ENCODE measurements at places on chromosomes 1 and 21. TPM values are rescaled to one million over a fixed set of nuclear protein-coding genes. Genes with fewer than 3 reads are reported as not detected.

The SLC6A17 gene
- total RNA-seq: 0.16 TPM

The OR2W3 gene
- not detected for total RNA-seq

The TMPRSS15 gene
- total RNA-seq: not detected

GRCh38 chr1:232174306-232174705, 455.6 kb downstream of the SIPA1L2 start:
- no peak for DNase-seq

DNA sequence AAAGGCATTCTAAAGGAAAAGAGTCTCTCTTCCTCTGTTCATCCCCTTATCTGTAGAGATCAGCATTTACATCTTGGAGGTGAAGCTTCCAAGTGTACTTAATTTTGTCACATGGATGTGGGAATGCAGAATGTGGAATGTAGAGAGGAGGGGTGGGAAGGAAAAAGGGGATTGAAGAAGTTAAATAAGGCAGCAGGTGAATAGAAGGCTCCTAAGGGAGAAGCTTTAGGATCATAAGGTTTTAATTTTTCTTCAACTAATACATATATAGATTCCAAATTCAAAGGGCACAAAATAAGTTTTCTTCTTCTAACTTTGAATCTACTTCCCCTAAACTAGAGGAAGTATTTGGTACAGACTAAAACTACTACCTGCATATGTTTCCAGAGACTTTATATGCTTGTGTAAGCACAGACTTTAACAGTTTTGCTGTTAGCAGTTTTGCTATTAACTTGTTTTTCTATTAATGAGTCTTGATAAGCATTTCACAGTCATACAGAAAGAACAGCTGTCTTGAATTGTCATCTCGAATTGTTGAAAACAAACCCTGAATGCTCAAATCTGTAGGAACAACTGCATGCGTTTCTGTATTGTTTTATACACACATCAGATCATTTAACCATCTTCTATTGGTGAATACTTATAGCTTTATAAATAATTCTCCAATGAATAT, 12.7 kb downstream of the TENT5C start:
- DNase-seq: no peak

The HORMAD1 gene
- total RNA-seq: not detected

DNA sequence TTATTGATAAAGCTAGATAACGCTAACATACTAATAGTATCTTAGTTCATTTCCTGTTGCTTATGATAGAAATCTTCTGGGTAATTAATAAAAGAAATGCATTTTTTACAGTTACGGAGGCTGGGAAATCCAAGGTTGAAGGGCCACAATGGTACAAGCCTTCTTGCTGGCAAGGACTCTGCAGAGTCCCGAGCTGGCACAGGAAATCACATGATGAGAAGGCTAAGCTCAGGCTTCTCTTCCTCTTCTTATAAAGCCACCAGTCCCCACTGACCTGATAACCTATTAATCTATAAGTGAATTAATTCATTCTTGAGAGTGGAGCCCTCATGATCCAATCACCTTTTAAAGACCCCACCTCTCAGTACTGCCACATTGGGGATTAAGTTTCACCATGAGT, 82.6 kb downstream of the GPR161 start:
- DNase-seq: no peak

- no peak for DNase-seq
Measured at GRCh38 chr1:91075233-91076135, 53.6 kb upstream of the ZNF644 start.

The NPR1 gene
- 1.5 TPM for total RNA-seq

- no peak for DNase-seq
Measured at GRCh38 chr1:110305900-110306420, 33.2 kb upstream of the RBM15 start.

GRCh38 chr1:109664671-109665070, 3.2 kb upstream of the GSTM2 start:
- no peak for DNase-seq

DNA sequence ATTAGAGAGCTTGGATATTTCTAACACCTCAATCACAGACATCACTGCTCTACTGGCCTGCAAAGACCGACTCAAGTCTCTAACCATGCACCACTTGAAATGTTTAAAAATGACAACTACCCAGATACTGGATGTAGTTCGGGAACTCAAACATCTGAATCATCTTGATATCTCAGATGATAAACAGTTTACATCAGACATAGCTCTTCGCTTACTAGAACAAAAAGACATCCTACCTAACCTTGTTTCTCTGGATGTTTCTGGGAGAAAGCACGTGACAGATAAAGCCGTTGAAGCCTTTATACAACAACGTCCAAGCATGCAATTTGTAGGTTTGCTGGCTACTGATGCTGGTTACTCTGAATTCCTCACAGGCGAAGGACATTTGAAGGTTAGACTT, 45.1 kb downstream of the ZYG11B start:
- no peak for DNase-seq

GRCh38 chr1:68782890-68783289, 286.0 kb upstream of the DEPDC1 start:
- DNase-seq: no peak

DNA sequence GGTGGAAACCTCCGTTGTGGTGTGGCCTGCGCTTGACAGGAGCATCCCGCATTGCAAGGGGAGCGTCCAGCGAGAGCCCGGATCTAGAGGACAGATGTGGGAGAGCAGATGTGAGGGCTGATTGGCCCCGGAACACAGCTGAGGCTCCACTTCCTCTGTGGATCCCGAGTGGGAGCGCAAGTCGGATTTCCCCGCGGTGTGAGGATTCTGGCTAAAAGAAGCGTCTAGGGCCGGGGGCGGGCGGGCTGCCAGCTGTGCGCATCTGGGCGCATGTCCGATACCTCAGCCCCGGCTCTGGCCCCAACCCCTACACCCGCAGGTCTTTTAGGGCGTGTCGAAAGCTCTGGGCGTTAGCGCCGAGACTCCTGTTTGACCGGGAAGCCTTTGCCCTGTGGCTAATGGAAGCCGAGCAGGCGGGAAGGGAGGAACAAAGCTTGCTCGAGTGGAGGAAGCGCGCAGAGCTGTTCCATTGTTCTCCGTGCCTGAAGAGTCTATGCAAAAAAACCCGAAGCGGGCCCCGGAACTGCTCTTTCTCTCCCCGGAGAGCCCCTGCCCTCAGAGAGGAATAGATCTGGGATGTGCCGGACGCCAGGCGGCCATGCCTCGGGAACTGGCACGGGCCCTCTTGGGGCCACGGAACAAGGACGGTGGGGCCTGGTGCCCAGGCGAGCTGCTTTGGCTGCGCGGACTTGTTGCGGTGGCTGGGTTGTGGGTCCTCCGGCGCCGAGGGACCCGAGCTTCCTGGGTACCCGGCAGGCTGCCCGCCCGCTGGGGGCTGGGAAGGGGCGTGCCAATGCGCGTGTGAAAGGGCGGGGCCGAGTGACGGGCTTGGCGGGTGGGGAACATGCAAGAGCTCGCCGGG, 111.1 kb downstream of the NAV1 start:
- DNase-seq: peak; percentile 77

DNA sequence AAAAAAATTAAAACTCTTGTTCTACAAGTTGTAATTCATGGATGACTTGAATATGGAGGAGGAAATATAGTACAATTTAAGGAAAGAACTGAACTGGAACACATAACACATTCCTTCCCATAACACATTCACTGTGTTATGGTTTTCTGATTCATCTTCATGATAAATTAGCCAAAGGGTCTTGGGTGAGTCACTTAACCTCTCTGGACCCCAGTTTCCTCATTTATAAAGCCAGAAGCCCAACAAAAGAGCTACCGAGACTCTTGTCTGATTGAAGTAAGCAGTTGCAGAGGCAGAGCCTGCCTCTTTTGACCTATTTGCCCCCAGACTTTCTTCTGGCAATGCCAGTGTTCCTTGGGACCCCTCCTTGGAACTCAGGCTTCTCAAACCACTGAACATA, 161.9 kb upstream of the KCTD3 start:
- DNase-seq: no peak

- no peak for DNase-seq
Measured at GRCh38 chr1:83751602-83752001, 247.3 kb downstream of the TTLL7 start.

The LMOD1 gene
- total RNA-seq: 22.3 TPM

DNA sequence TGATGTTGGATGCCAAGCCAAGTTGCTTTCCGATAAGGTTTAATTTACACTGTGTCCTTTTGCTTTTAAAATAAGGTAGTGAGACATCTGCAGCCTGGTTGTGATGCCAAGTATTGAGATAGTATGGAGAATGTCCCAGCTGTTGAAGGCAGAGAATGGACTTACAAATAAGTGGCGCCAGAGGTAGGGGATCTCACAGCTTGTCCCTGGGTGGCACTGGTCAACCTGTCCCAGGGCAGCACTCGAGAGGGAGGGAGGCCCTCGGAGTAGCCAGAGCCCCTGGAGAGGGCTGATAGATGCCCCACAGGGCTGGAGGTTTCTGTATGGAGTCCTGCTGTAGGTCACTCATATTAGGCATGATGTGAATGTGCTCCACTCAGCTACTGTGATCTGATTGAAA, 98.5 kb downstream of the GALNT2 start:
- no peak for DNase-seq

DNA sequence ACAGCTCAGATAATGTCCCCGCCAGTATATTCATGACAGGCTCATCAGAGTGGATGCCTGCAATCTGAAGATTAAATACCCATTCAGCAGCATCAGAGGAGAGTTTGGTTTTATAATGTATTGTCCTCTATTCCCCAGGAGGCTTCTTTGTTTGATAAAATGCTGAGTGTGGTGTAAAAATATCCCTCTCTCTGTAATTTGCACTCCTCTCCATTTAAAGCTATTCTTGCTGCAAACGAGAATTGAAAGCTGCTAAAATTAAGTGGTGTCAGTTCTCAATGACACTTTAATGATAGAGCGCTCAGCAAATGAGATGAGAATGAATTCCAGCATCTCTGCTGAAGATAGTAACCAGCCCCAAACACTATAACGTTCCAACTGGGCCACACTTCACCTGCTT, 205.7 kb upstream of the RRP15 start:
- no peak for DNase-seq

DNA sequence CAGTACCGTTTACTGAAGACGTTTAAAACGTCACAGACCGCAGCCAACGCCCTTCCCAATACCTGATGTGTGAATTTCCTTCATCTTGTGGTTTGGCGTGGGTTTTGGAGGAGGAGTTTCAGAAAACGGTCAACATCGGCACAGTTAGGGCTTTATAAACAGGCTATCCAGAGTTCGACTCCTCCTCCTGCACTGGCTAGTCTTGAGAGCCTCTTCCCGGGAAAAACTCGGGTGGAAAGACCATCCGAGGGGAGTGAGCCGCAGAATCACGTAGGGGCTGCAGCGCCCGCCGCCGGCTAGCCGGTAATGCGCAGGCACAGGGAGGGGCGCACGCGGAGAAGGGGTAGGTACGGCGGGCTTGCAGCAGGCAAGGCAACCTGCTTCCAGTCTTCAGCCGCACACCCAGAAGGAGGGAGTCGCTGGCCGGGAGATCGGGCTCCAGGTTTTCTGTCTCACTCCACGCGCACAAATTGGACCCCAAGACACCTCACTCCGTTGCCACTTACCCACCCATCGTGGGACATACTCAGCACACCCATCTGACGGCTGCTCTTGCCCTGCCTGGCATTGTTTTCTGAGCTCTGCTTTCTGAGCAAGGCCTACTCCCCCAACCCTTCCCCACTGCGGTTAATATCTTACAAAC, 25.4 kb downstream of the SLC19A2 start:
- DNase-seq: peak; percentile 28

- DNase-seq: no peak
Measured at GRCh38 chr1:192045131-192045530, 113.1 kb upstream of the RGS18 start.

DNA sequence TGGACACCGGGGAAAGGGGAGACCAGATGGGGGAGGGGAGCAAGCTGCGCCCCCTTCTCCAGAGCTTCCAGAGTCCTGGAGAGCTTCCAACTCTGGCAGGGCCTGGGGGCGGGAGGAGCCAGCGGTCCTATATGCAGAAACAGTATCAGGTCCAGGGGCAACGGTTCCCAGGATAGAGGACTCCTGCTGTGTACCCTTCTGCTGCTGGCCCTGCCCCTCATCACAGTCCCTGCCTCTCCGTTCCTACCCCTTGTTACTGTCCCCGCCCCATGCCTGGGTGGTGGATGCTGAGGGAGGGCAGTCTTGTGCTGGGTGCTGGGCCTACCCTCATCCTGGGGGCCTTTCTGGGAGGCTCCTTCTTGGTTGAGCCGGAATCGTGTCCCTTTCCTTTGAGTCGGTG, 19.2 kb upstream of the PEX10 start:
- DNase-seq: no peak

DNA sequence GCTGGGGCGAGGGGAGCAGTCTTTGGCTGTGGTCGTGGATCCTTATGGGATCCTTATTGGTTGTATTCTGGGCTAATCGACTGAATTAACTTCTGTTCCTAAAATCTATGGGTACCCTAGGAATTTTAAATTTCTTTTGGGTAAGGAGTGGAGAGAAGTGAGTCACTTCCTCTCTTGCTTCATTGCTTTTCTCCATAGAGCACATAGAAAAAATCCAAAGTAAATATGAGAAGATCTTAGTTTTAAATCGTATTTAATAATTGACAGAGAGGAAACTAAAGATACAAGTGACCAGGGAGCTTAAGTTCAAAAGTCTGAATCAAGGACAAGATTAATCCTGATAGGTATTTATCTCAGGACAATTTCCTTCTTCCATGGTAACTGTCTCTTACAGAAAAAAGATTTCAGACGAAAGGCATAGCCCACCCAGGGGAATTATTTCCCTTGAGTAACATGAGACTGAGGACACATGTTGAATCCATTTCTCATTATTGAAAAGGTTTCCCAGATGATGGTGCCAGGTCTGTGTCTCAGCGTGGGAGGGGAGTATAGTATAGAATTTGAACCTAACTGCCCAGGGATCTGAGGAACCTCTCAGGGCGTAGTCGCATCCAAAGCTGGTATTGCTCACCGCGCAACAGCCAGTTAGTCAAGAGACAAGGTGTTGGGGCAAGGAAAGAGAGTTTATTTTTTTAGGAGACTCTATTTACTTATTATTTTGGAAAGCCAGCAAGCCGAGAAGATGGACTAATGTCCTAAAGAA, 28.7 kb upstream of the FASLG start:
- peak; percentile 35 for DNase-seq
